ENCODE measurements at places on chromosomes 13 and 19.

DNA sequence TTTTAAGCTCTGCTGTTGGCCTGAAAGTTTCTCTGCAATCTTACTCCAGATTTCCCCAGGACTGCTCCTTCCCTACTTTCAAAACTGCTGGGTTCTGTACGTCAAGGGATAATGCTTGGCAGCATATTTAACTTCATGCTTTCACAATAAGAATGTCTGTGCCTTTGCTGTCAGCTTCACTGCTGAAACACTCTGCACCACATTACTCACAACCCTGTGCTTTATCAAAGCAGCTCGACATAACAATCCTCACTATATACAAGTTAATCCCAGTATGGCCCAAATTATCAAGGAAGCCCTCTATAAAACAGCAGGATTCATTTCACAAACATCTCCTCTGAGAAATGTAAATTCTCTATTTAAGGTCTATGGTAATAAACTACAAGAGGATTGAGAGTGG, 17.5 kb downstream of the LATS2 start:
- DNase-seq = no peak

DNA sequence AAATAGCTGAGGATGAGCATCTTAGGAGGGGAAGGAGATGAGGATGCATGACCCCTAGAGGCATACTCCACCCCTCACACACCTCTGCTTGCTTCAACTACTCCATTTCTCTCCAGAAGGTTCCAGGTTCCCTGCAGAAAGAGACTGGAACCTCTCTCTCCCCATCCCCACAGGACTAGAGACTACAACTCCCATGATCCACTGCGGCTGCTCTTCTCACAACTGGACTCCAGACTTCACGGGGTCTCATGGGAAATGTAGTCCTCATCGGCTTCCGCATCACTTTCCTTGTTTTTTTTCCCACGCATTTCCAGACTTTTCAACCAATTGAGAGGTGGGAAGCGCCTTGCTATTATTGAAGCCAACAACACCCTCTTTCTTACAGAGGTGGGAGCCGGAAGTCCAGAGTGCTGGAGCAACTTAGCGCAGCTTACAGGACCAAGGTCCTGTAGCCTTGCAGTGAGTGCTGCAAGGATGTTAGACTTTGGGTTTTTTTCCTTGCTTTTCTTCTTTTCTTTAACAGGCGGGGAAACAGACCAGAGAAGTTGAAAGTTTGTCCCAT, 13.9 kb upstream of the CACNG6 start:
- no peak for DNase-seq

DNA sequence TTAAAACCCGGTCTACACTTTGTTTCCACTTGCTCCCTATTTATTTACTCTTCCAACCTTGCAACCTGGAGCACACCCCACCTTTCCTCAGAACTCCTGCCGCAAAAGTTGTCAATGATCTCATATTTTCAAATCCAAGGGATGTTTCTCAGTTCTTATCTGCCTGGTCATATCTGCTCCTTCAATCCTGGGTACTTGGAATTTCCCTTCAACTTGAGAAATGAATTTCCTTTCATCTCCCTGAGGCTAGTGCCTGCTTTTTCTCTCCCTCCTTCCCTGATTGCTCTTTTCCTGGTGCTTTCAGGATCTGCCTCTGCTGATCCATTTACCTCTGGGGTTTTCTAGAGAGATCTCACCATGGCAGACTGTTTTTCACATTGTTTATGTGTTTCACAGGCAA, 154.8 kb upstream of the IRS2 start:
- DNase-seq = no peak

DNA sequence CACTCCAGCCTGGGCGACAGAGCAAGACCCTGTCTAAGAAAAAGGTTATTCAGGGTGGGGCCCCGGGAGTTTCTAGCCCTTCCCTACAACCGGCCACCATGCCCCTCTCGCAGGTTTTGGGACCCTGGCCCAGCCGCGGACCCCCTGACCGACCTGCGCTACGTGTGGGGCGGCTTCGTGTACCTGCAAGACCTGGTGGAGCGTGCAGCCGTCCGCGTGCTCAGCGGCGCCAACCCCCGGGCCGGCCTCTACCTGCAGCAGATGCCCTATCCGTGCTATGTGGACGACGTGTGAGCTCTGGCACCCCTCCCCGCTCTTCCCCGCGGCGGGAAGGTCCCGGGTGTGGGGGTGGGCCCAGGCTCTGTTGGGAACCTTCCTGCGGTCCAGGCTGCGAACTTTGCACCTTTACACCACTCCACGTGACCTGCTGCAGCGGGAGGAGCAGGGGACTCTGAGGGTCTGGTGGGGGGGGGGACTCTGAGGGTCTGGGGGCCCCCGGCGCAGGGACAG, 6.3 kb downstream of the ABCA7 start:
- DNase-seq = no peak

- DNase-seq = no peak
Measured at GRCh38 chr13:51697181-51697580, 106.8 kb downstream of the DHRS12 start.

DNA sequence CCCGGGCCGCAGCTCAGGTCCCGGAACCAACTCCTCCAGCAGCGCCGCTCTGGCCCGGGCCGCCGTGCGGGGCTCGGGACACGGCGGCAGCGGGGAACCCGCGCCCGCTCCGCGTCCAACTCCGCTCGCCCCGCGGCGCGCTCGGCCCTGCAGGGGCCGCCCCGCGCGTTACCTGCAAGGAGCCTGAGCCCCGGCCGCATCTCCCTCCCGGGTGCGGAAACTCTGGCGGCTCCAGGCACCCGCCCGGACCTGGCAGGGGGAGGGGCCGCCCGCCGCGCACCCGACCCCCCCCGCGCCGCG, at the start of gene TMTC4:
TSS of gene TMTC4 (minus strand) at position 224 of the 300 bp plus-strand sequence. CDS start 4,433 bp downstream, outside the sequence.
- no peak for DNase-seq

DNA sequence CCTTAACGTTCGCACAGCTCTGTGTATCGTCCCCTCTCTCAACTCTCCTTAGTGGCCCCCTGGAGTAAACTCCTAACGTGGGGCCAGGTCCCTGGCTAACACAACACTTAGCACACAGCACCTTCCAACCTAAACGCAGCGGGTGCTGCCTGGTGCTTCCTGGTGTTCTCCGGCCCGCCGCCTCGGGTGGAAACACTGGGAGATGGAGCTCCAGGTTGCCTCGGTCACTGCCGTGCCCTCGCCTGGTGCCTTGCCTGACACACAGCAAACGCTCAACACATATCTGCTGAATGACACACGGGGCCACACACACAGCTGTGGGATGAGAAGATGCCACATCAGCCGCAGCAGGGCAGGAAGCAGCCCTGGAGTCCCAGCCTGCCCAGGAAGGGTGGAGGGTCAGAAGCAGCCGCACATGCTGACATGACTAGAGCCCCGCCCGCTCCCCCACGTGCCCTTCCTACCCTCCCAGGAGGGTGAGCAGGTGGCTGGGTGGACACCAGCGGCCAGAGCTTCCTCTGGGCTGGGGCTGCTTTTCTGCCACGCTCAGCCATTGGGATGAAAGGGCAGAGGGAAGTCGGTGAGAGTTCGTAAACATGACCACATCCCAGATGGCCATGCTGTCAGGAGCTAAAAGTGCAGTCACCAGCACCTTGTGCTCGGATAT, 6.6 kb downstream of the PEPD start:
- no peak for DNase-seq

- no peak for DNase-seq
Measured at GRCh38 chr19:46226438-46226973, 3.0 kb upstream of the IGFL1 start.

- DNase-seq = no peak
Measured at GRCh38 chr13:113458253-113459065, 5.2 kb upstream of the ADPRHL1 start.

DNA sequence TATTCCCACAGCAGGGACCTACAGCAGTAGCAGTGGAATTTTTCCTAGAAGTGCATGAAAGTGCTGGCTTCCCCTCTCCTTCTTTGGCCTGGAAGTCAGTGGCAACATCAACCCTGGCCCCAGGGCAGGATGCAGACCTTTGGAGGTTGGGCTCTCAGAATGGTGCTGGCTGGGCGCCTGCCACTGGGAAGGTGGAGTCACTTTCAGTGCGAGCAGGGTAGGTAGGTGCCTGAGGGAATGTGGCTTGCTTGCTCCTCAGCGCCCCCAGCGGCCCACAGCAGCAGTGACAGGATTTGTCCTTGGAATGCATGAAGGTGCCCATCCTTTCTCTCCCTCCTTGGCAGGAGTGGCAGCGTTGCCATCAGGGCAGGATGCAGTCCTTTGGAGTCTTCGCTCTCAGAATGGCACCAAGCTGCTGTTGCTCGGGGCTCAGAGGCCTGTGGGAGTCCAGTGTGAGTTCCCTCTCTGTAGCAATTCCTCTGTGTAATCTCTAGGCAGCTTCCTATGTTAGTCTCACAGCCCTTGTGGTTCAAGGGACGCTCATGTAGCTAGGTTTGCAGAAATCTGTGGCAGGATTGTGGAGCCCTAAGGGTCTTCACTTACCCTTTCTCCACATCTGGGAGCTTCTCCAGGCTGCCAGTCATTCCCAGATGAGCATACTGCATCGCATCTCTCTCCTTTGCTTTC, 354.4 kb upstream of the DACH1 start:
- no peak for DNase-seq

GRCh38 chr13:101703838-101704237, 251.4 kb downstream of the ITGBL1 start:
- no peak for DNase-seq

- no peak for DNase-seq
Measured at GRCh38 chr19:929203-929890, 3.5 kb downstream of the ARID3A start.

DNA sequence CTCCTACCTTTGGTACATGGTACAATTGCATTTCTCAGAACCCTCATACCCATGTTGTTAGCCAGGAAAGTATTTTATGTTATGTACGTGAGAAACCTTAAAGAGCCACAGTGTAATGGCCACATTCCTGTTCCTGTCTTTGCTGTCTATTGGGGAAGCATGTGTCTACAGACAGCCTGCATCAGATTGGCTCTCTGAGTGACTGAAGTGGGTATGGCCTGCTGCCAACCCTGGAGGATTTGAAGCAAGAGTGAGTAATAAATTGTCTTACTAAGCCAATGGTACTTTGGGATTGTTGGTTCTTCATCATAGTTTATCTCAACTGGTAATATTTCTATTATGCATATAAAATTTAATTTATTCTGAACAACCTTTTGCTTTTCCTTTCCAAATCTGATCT, 574.1 kb downstream of the LMO7 start:
- DNase-seq = no peak

DNA sequence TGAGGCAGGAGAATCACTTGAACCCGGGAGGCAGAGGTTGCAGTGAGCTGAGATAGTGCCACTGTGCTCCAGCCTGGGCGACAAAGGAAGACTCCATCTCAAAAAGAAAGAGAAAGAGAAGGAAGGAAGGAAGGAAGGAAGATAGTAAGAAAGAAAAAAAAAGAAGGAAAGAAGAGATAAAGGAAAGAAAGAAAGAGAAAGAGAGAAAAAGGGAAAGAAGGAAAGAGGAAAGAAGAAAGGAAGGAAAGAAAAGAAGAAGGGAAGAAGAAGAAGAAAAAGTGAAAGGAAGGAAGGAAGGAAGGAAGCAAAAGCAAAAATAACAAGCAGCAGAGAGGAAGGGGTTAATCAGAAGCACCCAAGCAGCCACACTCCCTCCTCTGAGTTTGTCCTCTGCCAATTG, 32.1 kb downstream of the NWD1 start:
- no peak for DNase-seq

DNA sequence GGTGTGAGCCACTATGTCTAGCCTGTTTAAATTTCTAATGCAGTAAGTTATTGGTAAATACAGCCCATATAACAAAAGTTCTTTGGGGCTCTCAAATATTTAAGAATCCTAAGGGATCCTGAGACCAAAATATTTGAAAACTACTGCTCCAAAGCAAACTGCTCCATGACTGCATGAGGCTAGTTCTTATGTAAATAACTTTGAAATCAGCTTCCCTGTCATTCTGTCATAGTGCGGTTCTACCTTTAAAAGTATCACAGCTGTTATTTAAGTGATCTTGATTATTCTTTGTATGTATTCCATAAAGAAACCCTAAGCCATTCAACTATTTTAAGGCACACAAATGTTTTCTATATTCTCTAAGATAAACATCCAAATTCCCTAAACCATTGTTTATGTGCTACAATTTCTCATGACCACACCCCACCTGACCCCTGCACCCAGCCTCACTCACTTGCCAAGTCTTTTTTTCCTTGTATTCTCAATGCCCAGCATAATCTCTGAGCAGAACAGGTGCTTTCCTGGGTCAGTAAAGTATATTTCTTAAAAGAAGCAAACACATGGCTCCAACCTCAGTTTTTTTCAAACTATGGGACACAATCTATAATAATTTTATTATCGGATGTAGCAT, 146.6 kb downstream of the RNF17 start:
- no peak for DNase-seq

DNA sequence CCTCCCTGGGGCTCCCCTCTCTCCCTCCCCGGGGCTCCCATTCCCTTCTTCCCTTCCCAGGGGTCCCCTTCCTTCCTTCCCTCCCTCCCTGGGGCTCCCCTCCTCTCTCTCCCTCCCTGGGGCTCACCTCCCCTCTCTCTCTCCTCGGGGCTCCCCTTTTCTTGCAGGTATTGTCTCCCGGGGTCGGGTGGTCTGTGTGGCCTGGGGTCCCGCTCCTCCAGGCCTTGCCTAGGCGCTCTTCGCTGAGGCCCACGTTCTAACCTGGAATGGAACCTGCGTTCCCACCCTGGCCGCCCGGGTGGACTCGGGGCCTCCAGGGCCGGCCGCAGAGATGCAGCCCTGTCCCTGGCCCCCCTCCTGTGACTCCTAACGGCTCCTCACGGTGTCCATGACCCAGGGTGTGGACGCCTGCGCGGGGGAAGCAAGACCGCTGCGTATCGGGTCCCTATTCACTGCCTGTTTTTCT, 940 bp upstream of the DCUN1D2 start:
- no peak for DNase-seq

DNA sequence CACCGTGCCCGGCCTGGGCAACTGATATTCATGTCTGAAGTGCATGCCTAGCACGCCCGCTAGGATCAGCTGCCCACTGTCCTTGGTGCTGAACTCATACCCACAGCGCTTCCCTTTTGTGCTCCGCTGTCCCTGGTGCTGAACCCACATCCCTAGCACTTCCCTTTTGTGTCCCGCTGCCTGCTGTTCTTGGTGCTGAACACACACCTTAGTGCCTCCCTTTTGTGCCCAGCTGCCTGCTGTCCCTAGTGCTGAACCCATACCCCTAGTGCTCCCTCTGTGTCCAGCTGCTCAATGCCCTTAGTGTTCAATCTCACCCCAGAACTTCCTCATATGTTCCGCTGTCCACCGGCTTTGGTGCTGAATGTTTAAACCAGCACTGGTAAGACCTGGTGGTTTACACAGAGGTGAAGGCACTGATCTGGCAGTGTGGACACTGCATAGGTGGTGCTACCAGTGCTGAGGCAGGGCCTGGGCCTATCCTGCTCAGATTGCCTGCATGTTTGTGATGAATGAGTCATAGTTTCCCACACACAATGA, 26.3 kb upstream of the SIGLEC11 start:
- DNase-seq = peak; percentile 70

- peak; percentile 97 for DNase-seq
Measured at GRCh38 chr19:15555759-15556633, 47.7 kb downstream of the CYP4F22 start.

Measured in stimulated activated CD8-positive, alpha-beta memory T cell treated with anti-CD3 and anti-CD28 coated beads, Interleukin-4, amount 100 ng/mL, for 24 hours (primary cell).